ENCODE measurements at places on chromosomes 2 and 18.

- DNase-seq: no peak
Observed at GRCh38 chr2:15770606-15771005, 169.7 kb upstream of the MYCN start.

DNA sequence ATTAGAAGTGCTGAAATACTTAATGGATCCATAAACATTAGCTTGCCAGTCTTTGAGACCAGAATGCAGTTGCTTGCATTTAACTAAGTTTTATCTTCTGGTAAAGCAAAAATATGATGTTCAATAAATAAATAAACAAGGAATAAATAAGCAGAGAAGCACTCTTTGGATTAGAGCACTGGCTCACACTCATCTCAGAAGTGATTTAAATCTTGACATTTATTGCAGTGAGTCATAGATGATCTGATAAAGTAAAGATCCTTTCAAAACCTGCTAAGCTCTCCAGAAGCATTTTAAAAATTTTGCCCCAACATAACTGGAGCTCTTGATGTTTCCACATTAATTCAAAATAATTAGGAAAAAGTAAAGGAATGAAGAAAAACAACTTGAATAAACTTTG, 66.8 kb downstream of the KYNU start:
- peak; percentile 3 for DNase-seq

GRCh38 chr2:49973436-49973835, 819.1 kb upstream of the FSHR start:
- DNase-seq: no peak

DNA sequence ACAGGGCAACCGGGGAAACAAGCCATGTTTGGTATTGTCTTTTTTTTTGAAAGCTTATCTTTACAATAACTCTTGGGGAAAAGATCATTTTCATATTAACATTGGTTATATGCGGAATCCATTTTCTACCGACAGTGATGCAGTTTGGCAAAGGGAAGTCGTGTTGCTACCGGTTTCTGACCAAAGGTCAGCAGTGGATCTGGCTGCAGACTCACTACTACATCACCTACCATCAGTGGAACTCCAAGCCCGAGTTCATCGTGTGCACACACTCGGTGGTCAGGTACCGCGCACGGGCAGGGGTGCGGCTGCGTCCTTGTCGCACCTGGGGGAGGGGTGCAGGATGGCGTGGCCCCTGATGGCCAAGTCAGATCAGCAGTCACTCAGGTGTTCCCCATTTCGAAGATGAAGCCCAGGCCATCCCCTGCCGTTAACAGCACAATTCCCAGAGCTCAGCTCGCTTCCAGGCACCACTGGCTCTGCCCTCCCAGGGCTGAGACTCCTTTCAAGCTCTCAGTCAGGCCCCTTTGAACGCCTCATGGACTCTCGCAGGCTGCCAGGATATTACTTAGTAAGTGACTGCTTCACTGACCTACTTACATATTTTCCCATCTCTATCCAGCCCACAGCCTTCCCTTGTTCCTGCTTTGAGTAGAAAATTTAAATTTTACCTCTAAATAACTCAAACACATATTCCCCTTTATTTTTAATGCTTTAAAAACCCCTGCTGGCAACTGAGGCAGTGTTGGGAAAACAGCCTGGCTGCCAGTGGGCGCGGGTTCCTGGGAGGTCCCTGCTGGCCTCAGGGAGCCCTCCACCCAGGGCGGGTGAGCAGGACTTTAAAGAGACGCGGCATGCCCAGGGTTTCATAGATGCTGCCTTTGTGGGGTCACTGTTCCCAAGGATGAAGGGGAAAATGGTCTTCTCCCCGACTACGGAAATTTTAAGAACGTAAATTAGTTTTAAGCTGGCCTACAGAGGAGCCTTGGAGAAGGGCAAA, 33.6 kb upstream of the RPL31 start:
- DNase-seq: no peak

GRCh38 chr2:107663632-107664031, 163.1 kb upstream of the RGPD4 start:
- no peak for DNase-seq

DNA sequence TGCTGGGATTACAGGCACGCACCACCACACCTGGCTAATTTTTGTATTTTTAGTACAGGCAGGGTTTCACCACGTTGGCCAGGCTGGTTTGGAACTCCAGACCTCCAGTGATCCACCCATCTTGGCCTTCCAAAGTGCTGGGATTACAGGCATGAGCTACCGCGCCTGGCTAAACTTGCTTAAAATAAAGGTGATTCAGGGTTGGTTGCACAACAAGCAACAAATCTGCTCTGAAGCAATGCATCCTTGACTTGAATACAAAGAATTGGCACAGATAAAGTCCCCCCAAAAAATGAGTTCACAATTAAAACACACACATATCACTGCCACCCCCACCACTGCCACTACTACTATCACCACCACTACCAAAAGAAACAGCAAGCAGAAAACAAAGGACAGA, 34.9 kb downstream of the CCDC88A start:
- no peak for DNase-seq

DNA sequence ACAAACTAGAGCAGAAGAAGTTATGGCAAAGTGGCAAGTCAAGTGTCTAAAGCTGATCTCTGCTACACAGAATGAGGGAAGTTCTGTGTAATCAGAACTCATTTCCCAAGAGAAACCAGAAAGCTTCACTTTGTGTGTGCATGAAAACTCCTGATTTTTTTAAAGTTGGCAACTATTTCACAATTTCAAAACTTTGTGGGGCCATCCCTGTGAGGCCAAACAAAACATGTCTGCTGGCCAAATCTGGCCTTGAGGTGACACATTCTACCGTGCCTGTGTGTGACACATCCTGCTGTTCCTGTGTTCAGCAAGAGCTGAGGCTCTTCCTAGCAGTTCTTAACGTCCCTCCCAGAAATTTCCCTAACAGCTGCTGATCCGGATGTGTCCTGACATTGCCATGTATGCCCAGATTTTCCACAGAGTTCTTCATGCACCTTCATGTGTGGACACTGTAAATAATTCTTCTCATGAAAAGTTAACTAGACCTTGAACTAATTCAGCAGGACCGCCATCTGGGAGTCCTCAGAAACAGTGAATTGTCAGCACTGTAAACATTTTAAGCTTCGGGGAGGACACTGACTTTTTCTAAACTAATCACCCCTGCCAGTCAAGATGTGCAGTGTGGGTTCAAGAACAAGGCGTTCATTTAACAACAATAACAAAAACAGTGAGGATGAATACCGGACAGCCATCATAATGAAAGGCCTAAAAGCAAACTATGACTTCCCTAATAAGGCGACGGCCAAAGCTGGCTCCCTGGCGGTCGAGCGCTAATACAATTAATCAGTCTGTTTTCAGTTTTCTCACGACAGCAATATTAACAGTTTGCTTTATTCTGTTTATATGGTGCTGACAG, 99.0 kb downstream of the PLEKHM3 start:
- peak; percentile 81 for DNase-seq

DNA sequence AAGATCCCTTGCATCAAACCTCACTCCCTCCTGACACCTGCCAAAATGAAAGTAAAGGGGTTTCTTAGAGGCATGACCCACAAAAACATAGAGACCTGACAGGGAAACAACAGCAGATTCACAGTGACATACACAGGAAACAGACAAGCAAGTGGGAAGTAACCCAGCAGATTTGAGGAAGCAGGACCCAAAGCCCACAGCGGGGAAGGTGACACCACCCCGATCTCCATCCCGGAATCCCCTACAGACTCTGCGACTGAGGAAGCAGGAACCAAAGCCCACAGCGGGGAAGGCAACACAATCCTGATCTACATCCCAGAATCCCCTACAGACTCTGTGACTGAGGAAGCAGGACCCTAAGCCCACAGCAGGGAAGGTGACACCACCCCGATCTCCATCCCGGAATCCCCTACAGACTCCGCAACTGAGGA, 21.6 kb downstream of the CIB4 start:
- DNase-seq: no peak

DNA sequence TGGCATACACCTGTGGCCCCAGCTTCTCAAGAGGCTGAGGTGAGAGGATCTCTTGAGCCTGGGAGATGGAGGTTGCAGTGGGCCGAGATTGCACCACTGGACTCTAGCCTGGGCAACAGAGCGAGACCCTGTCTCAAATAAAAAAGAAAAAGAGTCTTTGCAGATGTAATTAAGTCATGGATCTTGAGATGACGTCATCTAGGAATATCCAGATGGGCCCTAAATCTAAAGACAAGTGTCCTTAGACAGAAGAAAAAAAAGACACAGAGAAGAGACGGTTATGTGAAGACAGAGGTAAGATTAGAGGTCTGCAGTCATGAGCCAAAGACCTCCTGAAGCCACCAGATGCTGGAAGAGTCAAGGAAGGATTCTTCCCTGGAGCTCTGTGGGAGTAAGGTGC, 74.3 kb downstream of the RHOB start:
- no peak for DNase-seq

GRCh38 chr2:11652553-11652952, 17.4 kb downstream of the NTSR2 start:
- peak; percentile 12 for DNase-seq

GRCh38 chr18:10343778-10344177, 110.7 kb upstream of the APCDD1 start:
- DNase-seq: no peak

GRCh38 chr2:235224410-235224809, 269.4 kb upstream of the AGAP1 start:
- no peak for DNase-seq

DNA sequence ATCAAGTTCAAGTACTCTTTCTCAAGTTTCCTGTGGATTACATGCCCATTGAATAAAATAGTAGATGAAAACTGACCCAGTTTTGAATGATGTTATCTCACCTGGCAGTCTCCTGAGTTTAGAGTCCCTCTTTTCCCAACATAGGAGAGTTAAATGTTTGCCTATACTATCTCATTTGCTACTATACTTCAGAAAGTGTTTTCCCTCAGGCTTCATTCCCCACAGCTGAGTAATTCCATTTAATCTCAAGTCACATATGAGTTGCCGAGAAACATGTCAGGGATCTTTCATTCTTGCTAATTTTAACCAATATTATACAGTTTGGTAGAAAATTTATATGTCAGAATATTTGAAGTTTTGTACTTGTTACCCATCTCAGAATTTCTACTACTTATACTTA, 150.4 kb upstream of the CDH19 start:
- no peak for DNase-seq

GRCh38 chr2:213150315-213151097, 906 bp downstream of the IKZF2 start:
- DNase-seq: no peak

DNA sequence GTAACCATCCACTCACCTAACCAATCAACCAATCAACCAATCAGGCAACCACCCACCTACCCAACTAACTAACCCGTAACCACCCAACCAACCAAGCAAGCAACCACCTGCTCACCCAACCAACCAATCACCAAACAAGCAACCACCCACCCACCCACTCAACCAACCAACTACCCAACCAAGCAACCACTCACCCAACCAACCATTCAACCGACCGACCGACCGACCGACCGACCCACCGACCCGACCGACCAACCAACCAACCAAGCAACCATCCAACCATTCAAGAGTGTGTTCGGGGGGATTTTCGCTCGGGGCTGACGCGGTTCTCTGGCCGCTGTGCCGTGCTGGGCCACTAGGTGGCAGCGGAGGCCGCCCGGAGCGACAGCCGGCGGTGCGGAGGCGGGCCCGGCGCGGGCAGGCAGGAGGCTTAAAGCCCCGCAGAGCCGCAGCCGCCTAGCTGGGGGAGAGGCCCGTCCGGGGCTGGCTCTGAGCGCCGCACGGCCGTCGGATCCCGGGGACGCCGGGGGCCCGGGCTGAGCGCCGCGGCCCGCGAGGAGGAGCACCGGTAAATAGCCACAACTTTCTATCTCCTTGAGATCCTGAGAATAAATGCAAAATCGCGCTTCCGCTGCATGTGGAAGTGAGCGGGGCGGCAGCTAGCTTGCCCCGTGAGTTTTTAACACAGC, at the start of gene MC5R:
MC5R (plus strand) TSS at position 443 of the 689 bp plus-strand sequence. CDS start 1,617 bp downstream, outside the sequence.
- no peak for DNase-seq

DNA sequence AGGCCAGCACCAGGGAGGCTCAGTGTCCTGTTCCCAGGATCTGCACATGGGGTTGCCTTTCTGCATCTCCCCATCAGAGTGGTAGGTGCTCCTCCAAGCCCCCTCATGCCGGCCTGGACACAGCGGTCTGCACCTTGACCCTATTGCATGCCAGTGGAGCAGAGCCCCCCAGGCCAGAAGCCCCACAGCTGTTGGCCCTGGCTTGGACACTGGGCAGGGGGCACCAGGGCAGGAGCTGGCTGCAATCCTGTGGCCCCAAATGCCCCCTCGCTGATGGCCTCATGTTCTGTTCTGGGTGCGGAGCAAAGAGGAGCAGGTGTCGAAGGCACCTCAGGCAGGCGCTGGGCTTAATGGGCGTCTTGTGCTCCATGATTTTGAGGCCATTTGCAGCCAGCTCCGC, 62.7 kb downstream of the CCDC74A start:
- DNase-seq: no peak

DNA sequence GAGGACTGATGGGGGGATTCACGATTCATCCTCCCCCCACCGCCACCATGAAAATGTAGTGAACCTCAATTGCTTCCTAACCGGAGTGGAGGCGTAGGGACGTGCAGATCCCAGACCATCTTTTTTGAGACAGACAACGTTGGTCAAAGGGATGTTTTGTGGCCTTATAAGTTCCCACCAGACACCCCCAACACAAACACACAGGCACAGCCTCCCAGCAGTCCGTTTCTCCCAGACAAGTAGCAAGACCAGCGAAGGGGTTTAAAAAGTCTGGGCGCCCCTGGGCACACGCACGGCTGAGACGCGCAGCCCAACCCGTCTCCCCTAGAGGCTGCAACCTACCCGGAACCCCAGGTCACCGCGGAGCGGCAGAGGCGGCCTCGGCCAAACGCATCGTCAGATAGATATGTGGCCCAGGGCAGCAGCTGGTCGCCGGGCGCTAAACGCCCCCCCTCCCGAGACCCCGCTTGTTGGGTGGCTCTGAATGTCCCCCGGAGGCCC, 1.3 kb downstream of the GBX2 start:
- DNase-seq: no peak

GRCh38 chr18:25055076-25055475, 296.9 kb downstream of the ZNF521 start:
- DNase-seq: no peak

DNA sequence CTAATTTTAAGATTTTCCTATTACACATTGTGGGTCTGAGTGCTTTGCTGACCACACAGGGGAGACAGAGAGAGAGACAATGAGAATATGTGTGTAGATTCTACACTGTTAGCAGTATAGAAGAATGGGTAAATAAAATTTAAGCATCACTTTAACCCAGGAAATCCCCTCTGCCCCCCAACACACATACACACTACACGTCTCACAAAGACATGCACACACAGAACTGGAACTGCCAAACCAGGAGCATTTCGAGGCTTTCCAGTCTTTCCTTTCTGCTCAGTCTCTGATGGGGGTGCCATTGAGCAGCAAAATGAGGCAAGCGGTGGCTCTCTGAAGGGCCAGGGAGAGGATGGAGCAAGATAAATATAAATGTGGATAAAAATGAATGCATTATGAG, 2.5 kb downstream of the MERTK start:
- DNase-seq: no peak

DNA sequence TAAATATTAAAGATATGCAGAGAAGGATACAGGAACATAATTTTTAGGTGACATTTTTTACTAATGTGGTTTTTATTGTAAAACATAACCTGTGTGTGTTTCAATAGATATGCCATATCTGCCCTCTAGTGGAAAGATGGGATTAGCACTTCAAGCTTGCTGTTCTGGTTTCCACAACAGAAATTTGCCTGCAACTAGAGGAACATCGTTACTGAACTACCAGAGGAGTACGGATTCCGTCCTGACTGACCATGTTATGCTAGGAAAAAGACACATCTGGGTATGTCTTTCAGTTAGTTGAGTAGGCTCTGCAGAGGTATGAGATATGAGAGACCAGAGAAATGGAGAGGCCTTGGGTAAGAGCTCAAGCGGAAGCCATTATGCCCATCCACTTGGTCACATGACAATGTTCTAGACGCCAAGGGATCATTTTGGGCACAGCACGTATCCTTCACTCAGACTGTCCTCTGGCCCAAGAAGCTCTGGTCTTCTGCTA, 104.9 kb downstream of the MBD2 start:
- no peak for DNase-seq

Data from GM04503 (cell line).